ENCODE measurements at places on chromosomes 7 and 10. TPM values are rescaled to one million over a fixed set of nuclear protein-coding genes. Genes with fewer than 3 reads are reported as not detected.

The SKAP2 gene
- 9.8 TPM for total RNA-seq

The TDRD1 gene
- total RNA-seq = not detected

The RAB11FIP2 gene
- total RNA-seq = 6.9 TPM

The MSMB gene
- total RNA-seq = not detected

The CELF2 gene
- 4.4 TPM for total RNA-seq

The DEPP1 gene
- total RNA-seq = 100 TPM

The CYP26C1 gene
- under 0.01 TPM for total RNA-seq

Data from bronchial smooth muscle cell (primary cell).